ENCODE measurements at places on chromosomes 1 and 21.

- DNase-seq, result no peak
Measured at GRCh38 chr1:203368624-203369451, 17.9 kb upstream of the FMOD start.

DNA sequence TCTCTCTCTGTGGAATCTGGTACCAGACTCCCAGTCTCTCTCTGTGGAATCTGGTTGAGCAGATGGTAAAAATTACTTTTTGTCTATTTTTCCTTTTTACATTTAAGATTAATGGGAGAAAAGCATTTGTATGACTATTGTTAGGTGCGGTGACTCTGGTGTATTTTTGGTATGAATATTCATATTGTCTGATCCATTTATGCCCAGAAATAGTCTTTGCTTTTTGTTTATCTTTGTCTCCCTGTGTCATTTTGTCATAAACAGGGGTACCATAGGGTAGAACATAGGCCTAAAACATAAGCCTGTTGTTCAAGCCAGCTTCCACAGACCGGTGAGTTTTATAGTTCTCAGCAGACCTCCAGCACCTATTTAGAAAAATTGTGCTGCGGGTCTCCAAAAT lies 78.7 kb downstream of the ETS2 start:
- no peak for DNase-seq

DNA sequence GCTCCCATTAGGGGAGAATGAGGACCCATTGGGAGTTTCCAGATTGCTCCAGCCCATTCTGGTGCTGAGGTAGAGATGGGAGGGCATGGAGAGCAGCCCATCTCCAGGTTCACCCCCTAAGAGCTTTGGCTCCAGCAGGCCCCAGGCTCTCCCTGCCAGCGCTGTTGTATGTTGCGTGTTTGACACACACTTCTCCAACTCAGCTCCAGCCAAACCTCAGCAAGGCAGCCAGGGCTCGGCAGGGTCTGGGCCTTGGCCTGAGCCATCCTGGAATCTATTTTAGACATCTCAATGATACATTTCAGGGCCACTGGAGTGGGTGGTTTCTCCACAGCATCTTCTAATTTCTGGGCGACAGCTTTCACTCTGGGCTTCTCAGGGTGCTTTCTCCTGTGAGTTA lies 117.0 kb downstream of the NAV1 start:
- no peak for DNase-seq

- DNase-seq, result peak; percentile 74
Measured at GRCh38 chr1:155277902-155278688, 832 bp downstream of the HCN3 start.

DNA sequence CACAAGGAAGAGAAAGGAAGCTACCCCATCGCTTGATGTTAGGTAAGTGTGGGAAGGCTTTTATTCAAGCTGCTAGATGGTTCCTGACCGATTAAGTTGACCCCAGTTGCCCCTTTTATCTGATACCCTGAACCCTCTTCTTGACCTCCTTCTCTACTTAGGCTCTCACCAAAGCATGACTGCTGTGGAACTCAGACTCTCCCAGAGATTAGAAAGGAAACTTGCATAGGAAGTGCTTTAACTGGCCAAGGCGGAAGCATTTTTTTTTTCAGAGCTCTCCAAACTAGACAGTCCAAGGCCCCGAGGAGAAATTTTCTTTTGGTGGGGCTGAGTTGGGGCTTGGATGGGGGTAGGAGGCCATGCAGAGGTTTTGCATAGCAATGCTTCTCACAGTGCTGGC lies 101.3 kb upstream of the USP24 start:
- DNase-seq, result no peak

All from DMS79 treated with DMSO at 0.1 percent for 48 hours (cell line).